Activated CD4-positive, alpha-beta memory T cell treated with anti-CD3 and anti-CD28 coated beads, Interleukin-2, amount 10 ng/mL, durations not matched to agents 7 days and 5 days (primary cell): ENCODE measurements at places on chromosomes 11 and 22. TPM values are rescaled to one million over a fixed set of nuclear protein-coding genes. Genes with fewer than 3 reads are reported as not detected.
A peak's percentile ranks its signal among the peaks of the same experiment; 100 is the strongest.

Gene JAML
- 103 TPM for total RNA-seq

Gene LGALS1
- 2,240 TPM for total RNA-seq

Gene SLC35F2
- 10.3 TPM for total RNA-seq

Gene OR2AG1
- total RNA-seq: not detected

Gene TSSK2
- total RNA-seq: not detected

Gene OR51B4
- not detected for total RNA-seq

- DNase-seq: no peak
Measured at GRCh38 chr11:60500276-60500910, 7.8 kb downstream of the MS4A12 start.

GRCh38 chr22:25754527-25755202, 12.7 kb downstream of the MYO18B start:
- no peak for DNase-seq

GRCh38 chr11:90704510-90704909, 481.7 kb upstream of the CHORDC1 start:
- no peak for DNase-seq

DNA sequence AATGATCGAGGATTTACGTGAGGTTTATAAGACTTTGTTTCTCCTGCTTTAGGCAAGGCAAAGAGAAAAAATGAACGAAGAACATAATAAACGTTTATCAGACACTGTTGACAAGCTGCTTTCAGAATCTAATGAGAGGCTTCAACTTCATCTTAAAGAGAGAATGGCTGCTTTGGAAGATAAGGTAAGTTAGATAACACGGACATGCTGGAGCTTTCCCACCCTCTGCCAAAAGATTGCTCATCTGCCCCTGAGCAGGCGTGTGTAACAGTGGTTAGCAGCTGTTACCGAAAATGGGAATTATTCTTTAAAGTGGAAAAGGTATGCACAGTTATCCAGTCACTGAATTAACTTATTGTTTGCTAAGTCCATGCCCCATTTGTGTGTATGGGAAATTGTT, 62.8 kb upstream of the CTTN start:
- no peak for DNase-seq

DNA sequence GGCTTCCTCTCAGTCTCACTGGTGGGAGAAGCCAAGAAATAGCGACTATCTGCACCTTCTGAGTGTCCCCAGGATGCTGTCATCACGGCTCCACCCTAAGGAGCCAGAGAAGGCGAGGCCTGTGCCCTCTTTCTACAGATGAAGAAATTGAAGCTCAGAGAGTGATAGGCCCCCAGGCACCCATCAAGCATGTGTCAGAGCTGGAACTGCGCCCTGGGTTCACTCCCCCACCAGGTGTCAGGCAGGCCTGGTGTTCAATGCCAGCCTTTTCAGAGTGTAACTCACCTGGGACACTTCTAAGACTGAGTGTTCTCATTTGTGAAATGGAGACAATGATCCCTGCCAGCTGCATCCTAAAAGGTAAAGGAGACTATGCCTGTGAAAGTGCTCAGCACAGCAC, 127.3 kb upstream of the SEZ6L start:
- DNase-seq: no peak

GRCh38 chr11:65944191-65944590, 1.1 kb upstream of the TSGA10IP start:
- DNase-seq: no peak

- DNase-seq: no peak
Measured at GRCh38 chr11:130181295-130182272, 22.0 kb downstream of the ST14 start.

GRCh38 chr22:28283068-28283654, 364.1 kb upstream of the PITPNB start:
- no peak for DNase-seq

- no peak for DNase-seq
Measured at GRCh38 chr11:47941907-47942558, 38.3 kb upstream of the PTPRJ start.

DNA sequence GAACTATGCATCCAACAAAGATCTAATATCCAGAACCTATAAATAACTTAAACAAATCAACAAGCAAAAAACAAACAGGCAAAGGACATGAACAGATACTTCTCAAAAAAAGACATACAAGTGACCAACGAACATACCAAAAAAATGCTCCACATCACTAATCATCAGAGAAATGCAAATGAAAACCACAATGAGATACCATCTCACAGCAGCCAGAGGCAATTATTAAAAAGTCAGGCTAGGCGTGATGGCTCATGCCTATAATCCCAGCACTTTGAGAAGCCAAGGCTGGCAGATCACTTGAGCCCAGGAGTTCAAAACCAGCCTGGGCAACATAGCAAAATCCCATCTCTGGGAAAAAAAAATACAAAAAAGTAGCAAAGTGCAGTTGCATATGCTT, 10.7 kb downstream of the SAA4 start:
- DNase-seq: no peak

GRCh38 chr22:26674211-26675190, 17.1 kb downstream of the MIAT start:
- peak; percentile 56 for DNase-seq

GRCh38 chr22:39558254-39558727, 12.3 kb upstream of the CACNA1I start:
- no peak for DNase-seq

DNA sequence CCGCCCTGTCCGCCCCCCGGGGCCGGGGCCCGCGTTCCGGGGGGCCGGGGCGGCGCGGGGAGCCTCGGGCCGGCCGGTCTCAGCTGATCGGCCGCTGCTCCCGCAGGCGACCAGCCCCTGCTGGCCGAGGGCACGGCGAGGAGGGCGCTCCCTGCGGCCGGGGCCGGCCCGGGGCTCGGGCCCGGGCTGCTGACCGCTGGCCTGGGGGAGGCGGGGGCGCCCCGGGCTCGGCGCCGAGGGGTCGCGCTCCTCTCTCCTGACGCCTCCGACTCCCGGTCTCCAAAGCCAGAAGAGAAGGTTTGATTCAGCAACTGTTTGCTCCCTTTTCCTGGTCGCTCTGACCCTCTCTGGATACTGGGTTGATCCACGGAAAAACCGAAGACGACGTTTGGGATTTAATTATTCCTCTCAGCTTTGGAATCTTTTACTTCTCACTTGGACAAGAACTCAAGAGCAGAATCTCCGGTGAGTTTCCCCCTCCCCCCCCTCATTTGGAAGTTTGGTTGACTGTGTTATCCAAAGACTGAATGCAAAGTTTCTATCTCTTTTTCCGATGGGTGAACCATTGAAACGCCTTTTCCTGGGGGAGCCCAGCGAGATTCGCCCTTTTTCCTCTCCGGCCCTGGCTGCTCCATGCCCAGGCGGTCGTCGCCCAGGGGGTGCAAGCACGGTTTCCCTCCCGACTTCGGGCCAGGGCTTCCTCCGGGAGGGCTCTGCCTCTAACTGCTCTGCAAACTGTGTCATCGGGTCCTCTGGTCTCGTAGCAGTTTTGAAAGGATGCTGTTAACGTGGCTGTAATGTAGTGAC, 725 bp downstream of the KDM2A start:
- DNase-seq: peak; percentile 46

GRCh38 chr11:34055218-34056000, 3.9 kb downstream of the CAPRIN1 start:
- no peak for DNase-seq
